ENCODE measurements at places on chromosomes 12 and 14.

GRCh38 chr14:70896317-70896716 is 10.9 kb upstream of the PCNX1 start:
- DNase-seq = no peak

DNA sequence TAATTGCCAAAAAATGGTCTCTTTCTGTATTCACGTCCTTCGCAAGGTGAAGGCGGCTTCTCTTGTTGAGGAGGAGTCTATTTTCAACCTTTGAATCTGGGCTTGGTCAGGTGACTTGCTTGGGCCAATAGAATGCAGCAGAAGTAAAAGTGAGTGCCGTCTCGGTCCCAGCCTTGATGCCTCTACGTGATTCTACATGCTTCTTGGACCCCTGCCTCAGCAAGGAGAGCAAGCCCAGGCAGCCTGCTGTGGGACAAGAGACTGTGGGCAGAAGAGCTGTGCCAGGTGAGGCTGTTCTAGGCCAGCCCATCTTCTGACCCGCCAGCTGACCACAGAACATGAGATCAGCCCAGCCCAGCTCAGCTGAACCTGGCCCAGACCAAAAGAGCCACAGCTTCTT is 39.1 kb upstream of the CCDC63 start:
- DNase-seq = no peak

- no peak for DNase-seq
These were observed 7.4 kb downstream of the GLRX5 start for GRCh38 chr14:95541932-95542930.

DNA sequence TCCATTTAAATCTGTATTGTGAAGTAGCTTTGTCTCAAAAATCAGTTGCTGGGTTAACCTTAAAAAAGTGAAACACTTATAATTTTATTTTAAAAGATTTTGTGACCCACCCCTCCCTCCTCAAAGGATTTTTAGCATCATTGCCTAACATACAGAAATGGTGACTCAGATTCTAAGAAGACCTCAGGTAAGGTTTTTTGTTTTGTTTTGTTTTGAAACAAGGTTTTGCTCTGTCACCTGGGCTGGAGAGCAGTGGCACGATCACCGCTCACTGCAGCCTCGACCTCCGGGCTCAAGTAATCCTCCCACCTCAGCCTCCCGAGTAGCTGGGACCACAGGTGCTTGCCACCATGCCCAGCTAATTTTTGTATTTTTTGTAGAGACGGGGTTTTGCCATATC is 74.2 kb downstream of the GNS start:
- DNase-seq = no peak

DNA sequence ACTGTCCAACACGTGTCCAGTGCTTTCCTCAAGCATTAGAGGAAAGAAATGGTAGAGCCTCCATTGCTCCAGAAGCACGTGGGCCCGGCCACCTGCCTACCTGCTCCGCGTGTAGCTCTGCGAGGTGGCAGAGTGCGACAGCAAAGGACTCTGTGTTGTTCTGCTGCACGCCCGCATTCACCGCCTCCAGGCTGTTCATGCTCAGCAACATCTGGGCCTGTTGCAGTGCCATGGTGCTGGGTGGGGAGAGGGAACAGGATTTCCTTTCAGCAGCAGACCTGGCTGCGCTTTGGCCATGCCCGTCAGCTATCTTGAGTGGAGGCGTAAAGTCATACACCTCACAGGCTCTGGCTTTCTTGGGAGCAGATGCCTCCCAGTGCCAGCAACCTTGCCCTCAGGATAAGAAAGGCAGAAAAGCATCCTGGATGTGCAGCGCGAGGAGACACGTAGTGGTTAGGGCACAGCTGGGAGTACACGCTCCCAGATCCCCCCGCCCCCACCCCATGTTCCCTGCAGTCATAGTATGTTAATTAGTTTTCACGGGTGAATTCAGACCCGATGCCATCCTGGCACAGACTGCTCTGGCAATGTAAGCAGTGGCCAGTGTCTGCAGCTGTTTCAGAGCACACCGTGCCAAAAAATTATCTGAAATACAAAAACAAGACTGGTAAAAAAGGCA is 25.1 kb downstream of the ANAPC5 start:
- peak; percentile 63 for DNase-seq

- no peak for DNase-seq
These were observed 2.8 kb upstream of the MDGA2 start for GRCh38 chr14:47678157-47678556.

GRCh38 chr12:96749999-96750398 is 157.1 kb upstream of the NEDD1 start:
- DNase-seq = no peak

DNA sequence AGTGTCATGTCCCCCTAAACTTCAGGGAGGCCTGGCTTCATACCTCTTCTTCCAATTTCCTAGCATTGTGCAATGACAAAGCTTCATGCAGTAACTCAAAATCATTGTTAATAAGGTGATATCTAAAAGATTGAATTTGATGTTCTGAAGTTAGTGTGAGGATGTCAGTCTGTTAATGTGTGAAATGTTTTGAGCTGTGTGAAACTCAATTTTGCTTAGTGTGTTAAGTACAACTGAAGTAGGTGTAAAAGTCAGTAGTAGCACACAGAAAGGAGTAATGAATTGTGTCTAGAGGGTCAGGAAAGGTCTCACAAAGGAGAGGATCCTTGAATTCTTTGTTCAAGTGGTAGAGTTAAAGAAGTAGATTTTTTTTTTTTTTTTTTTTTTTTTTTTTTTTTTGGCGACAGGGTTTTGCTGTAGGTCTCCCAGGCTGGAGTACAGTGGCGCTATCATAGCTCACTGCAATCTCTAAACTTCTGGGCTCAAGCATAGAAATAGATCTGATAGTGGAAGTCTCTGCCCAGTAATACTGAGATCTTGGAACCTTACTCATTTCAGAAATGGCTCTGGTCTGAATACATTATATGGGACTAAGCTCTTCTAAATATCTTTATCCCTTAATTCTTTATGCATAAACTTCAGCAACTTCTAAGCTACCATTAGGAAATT is 63.9 kb downstream of the FUT8 start:
- DNase-seq = no peak

DNA sequence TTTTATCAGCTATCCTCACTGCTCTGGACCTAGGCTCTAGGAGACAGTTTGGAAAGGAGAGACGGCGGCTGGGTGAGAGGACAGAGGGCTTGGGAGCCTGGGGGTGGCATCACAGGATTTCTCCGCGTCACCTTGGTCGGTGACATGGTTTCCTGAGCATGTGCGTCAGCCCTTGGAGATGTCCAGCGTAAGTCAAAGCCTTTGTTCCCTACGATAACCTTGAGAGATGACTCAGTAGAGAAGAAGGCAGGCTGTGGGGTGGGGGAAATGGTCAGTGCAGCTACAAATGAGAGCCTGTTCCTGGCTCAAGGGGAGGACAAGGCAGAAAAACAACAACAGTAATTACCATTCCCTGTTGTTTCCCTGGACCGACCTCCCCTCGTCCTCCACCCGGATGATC is 90.2 kb upstream of the TBX3 start:
- DNase-seq = no peak

GRCh38 chr12:25126746-25127145 is 68.2 kb downstream of the DNAI7 start:
- DNase-seq = no peak

DNA sequence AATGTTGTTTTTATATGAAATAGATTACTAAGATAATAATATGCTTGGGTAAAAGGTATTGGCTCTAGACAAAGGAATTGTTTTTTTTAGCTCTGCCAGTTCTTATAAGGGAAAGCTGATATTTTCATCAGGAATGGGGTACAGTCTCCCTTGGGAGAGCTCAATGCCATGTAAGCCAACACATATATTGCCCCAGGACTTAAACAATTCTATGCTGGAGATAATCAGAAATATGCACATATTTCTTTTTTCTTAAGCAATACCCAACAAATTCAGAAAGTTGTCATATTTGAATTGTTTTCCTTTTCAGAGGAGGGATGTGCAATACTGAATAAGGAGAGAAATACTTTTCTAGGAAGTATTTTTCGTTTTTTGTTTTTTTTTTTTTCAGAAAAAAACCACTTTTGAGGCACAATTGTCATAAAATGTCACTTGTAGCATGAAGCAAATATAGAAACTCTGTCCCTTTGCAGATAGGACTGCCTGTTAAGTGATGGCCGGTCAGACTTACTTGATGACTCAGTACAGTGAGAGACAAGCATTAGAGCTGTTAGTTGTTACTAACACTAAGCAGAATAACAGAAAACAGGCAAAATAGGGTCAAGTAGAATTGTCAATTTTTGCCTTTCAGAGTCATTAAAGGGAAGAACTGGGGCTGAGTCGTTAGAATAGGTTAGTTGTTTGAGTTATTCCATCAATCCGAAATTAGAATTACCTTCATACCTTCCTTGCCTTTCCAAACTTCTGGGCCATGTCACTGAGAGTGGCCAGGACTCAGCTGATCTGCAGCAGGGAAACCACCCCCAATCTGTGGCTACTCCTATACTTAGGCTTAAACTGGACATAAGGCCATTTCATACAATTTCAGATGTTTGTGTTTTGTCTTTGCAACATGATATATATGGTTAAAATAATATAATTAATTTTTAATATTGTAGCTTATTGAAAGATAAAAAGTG is 168.1 kb downstream of the SLC38A4 start:
- no peak for DNase-seq

DNA sequence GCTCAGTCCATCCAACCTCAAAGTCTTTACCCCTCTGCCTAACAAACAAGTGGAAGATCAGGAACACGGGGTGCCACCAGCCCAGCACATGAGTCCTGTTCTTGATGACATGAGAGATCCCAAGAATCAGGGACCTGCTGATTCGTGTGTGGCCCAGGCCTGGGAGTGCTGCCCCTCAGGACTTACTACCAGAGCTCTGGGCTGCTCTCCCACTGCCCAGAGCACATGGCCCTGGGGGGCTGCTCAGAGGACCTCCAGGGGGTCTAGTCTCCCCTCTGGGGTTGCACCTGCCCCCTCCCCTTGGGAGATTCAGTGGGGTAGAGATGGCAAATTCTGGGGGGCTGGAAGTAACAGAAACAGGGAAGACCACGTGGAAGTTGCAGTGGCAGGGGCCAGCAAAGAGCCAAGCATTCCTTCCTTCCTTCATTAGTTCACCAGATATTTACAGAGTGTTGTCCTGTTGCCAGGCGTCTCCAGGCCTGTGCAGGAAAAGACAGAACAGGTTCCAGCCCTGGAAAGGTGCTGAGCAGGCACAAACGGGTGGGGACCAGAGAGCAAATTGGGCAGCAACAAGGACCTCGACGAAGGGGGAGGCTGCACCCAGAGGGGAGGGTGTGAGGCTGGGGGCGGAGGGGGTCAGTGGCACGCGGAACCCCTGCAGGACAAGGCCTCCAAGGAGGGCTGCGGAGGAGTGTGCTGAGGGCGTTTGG is 45.1 kb upstream of the MEG3 start:
- peak; percentile 43 for DNase-seq

DNA sequence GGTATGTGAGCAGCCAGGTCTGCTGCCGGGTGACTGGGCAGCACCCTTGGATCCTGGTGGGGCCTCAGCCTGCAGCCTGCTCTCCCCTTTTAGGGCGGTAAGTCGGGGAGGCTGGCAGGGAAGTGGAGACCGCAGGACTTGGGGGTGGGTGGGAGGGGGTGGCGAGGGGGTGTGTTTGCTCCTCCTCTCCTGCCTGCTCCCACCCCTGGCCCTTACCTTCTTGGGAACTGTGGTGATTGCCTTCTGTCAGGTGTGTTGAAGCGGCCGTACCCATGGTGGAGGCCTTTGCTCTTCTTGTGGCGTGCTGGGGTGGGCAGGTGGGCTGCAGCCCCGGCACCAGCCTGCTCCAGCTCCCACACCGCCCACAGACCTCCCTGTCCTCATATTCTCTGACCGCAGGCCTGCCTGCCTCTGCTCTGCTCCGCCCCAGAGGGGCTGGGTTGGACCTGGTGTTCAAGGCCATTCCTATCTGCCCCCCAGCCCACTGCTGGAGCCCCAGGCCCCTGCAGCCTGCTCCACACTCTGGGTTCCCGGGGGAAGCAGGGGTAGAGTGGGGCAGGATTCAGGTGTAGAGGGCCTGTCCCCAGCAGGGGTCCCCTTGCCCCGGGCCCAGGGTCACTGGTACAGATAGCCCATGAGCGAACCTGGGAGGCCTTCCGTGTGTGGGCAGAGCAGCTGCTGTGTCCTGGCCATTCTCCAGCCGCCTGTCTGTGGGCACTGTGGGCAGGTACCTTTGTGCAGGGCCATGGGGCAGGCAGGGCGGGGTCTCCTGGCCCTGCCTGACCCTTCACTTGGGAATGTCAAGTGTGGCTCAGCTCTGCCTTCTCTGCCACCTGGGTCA is 5.2 kb downstream of the TEDC1 start:
- DNase-seq = peak; percentile 26

DNA sequence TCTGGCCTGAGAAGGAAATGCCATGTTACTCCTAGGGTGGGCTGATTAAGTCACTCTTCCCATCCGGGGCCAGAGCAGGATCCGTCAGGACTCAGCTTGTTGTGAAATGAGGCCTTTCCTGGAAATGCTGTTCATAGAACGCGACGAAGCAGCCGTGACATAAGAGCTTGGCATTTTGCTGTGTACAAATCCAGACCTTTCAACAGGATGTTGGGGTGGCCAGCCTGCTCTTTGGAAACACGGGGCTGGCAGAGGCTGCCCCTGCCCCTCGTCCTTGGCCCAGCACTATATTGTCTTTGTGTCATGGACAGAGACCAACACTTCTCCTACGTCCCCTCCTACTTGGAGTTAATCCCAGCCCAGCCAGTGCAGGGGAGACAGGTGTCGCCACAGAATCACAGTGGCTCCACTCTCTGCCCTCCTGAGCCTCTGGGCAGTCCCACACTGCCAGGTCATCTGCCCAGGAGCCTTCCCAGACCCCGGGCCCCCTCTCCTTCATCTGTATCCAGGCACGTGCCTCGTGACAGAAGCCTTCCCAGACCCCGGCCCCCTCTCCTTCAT is 18.6 kb upstream of the EIF5 start:
- DNase-seq = peak; percentile 34

GRCh38 chr12:115500872-115501271 is 776.6 kb downstream of the MED13L start:
- DNase-seq = no peak

DNA sequence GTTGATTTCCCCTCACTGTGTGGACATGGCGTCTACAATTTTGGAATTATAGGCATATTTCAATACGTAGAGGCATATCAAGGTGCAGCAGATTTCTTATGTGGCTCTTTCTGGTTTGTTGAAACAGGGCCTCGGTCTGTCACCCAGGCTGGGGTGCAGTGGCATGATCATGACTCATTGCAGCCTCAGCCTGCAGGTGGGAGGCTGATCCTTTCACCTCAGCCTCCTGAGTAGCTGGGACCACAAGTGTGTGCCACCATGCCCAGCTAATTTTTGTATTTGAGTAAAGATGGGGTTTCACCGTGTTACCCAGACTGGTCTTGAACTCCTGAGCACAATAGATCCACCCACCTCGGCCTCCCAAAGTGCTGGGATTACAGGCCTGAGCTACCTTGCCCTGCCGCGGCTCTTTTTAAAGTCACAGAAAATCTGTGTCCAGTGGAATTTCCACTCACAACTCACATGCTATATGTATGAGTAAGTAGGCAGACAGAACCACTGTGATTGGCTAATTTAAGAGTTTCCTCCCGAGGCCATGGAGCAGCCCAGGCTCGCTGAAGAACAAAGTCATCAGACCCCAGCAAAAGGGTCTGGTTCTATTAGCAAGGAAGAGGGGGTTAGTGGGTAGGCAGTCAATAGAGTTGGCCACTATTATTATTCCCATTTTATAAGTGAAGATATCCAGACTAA is 9.1 kb downstream of the GNG2 start:
- no peak for DNase-seq
